Cardiac septum (tissue), 1 donor: ENCODE measurements at places on chromosomes 12 and 14. TPM values are rescaled to one million over a fixed set of nuclear protein-coding genes. Genes with fewer than 3 reads are reported as not detected.

GRCh38 chr14:22465201-22465840, 123.7 kb downstream of the DAD1 start:
- no peak for DNase-seq

The PRICKLE1 gene
- 34.3 TPM for total RNA-seq

The ESRRB gene
- total RNA-seq = 8.7 TPM

The GZMH gene
- total RNA-seq = 0.48 TPM

- DNase-seq = no peak
These were observed 19.7 kb upstream of the RAB35 start for GRCh38 chr12:120136093-120136770.

The EPYC gene
- total RNA-seq = not detected

DNA sequence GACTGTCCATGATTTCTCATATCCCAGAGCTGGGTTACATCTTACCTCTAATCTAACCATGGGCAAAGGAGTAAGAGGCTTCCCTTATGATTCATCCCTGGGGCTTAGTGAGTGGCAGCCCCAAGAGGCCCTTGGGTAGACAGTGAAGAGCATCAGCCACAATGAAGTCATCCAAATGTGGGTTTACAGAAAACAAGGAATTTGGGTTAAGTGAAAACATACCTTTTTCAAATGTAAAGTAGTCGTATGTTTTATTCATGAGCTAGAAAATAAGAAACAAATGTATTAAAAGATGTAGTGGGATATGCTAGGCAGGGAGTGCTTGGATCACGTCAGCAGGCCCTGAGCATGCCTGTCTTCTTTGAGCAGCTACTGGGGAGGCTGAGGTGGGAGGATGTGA, 54.0 kb upstream of the ELK3 start:
- DNase-seq = peak; percentile 22

GRCh38 chr12:28127455-28127854, 62.8 kb upstream of the CCDC91 start:
- no peak for DNase-seq

The SSTR1 gene
- 0.59 TPM for total RNA-seq

GRCh38 chr12:113587720-113588119, 116.0 kb upstream of the LHX5 start:
- no peak for DNase-seq

The HOXC9 gene
- not detected for total RNA-seq

The NEUROD4 gene
- not detected for total RNA-seq

DNA sequence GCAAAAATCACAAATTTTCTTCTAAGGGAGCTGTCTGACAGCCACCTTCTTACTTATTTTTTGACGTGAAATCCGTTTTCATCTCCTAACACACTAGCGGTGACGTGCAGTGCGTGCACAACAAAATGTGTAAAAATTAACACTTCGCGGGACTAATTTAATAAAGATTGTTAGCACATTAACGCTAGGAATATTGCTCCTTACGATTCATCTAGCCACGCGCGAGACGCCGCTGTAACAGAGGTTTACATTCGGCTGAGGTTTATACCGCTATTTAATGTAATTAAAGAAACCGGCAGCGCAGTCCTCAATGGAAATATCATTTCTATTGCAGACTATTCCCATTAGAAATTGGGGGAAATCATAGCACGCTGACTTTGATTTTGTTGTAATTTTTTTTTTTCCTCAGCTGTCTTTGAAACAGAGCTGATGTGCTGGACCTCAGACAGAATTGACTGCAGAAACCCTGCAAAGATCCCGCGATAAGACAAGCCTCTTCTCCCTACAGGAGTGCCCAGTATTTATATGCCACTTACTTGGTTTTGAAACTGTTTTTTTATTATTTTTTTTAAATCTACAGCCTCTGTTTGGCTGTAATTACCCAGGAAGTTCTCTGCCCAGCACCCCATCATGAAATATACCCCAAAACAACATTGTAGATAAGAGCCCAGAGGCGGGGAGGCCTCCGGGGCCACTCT, 31.2 kb downstream of the BCL11B start:
- DNase-seq = no peak

- DNase-seq = no peak
These were observed 55.4 kb downstream of the FBXO33 start for GRCh38 chr14:39376667-39377403.

The SOX5 gene
- total RNA-seq = 2.2 TPM

GRCh38 chr12:39032448-39032847, 127.1 kb upstream of the CPNE8 start:
- no peak for DNase-seq

GRCh38 chr12:53358836-53359419, 21.0 kb upstream of the SP1 start:
- no peak for DNase-seq

GRCh38 chr12:109488051-109488665, 10.7 kb downstream of the UBE3B start:
- no peak for DNase-seq

The ANHX gene
- not detected for total RNA-seq

GRCh38 chr14:96783915-96784224, 13.3 kb upstream of the VRK1 start:
- no peak for DNase-seq

GRCh38 chr12:121461048-121461447, 61.1 kb downstream of the RNF34 start:
- no peak for DNase-seq

GRCh38 chr12:98456576-98457573, 58.5 kb upstream of the TMPO start:
- peak; percentile 77 for DNase-seq

GRCh38 chr14:42504433-42504832, 897.8 kb downstream of the LRFN5 start:
- no peak for DNase-seq

The RFLNA gene
- not detected for total RNA-seq

GRCh38 chr14:101965181-101965544, 790 bp downstream of the DYNC1H1 start:
- no peak for DNase-seq

The TSFM gene
- 47.7 TPM for total RNA-seq

DNA sequence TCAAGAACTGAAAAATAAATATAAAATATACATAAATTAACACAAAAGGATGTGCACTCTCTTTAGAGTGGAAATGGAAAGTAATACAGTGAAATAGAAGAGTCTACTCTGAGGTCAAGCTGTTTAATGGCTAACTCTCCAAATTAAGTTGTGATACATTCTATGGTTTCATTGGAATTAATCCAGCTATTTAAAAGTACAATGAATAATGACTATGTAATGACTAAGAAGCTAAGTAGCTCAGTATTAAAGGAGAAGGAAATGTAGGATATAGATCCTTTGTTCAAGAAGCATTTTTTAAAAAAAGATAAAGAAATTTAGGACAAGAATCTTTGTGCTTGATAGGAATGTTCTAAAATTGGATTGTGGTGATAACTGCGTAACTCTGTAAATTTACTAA, 85.3 kb downstream of the LRP6 start:
- DNase-seq = no peak

GRCh38 chr12:7642876-7643309, 22.8 kb downstream of the APOBEC1 start:
- no peak for DNase-seq

The SLC25A47 gene
- not detected for total RNA-seq

The LRRC10 gene
- total RNA-seq = 30.3 TPM

GRCh38 chr12:92861381-92861780, 67.7 kb downstream of the EEA1 start:
- no peak for DNase-seq

The PDZRN4 gene
- total RNA-seq = not detected
